ENCODE measurements at places on chromosomes 7 and 10. TPM values are rescaled to one million over a fixed set of nuclear protein-coding genes. Genes with fewer than 3 reads are reported as not detected.

- no peak for DNase-seq
These were observed 74.4 kb upstream of the PPP1R3C start for GRCh38 chr10:91707236-91707635.

DNA sequence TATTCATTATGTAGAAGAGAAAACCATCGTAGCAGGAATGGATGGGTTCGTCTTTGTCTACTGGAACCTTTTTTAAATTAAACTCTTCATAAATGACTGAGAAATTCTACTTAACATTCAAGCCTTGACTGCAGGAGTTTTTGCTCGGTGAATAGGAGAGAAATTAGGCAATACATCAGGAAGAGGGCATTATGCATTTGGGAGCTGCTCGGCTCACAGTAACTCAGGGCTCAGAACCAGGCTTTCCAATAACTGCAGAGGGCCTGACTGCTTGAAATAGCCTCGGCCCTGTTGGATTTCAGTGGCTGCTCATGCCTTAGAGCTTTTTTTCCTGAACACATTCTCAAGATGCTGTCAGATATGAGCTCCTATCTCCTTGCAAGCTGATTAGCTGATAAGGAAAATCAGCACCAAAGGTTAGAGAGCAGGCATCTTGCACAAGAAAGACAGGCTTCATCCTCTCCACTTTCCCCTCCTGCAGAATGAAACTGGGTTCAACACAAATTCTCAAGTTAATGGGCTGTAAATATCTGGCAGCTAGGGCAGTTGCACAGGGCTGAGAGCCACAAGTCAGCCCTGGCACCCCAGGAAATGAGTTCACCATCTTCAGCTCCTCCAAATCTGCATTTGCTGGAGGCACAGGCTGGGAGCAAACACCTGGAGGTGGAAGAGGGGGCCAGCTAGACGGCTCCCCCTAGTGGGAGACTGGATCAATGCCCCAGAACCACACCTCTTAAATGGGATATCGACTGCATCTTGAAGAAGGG is 24.3 kb downstream of the TECTB start:
- no peak for DNase-seq

- DNase-seq = no peak
These were observed 46.5 kb downstream of the ABLIM1 start for GRCh38 chr10:114611617-114612016.

The VAX1 gene
- total RNA-seq = not detected

The ALKBH4 gene
- 10.4 TPM for total RNA-seq
